Activated T-helper 17 cell treated with anti-CD3 and anti-CD28 coated beads, Interleukin-2, amount 50 U/mL, for 72 hours (primary cell): ENCODE measurements at places on chromosomes 1 and 21. TPM values are rescaled to one million over a fixed set of nuclear protein-coding genes. Genes with fewer than 3 reads are reported as not detected.
A peak's percentile ranks its signal among the peaks of the same experiment; 100 is the strongest.

GRCh38 chr1:221727146-221728036 lies 14.5 kb downstream of the DUSP10 start:
- ATAC-seq: peak; percentile 41

DNA sequence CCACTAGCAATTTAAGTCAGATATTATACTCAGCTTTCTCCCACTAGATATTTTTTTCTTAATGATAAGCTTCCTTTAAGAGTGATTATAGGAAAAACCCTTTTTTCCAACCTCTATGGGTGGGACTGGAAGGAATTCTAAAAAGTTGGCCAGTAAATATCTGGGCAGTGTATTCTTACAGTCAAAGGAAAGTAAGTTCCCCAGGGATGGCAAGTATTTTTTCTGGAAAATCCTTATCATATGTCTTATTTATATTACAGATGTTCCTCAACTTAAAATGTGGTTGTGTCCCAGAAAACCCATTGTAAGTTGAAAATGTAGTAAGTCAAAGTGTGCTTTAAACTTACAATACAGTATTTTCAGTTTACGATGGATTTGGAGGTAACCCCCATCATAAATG lies 29.2 kb downstream of the CMPK1 start:
- ATAC-seq: no peak

DNA sequence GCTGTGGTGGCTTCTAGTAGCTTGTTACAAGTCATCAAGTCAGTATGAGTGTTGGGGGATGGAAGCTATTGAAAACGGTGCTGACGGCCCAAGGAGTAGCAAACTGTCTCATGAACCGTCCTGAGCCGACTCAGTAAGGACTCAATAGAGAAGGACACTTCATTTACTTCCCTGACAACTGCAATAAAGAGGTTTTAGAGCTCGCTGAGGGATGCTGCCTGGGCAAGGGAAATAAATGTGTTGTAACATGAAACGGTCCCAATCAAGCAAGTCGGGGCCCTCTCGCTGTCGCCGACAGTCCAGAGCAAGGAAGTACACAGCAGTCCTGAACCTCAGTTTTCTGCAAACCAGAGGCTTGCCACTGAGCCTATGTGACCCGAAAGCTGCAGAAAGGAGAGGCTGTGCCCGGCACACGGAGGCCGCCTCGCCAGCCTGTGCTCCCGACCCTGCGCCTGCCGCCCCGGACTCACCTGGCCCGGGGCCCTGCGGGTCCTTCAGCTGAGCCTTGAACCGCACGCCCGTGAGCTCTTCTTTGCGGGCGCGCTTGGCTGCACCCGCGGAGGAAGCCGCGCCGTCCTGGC lies 423 bp downstream of the URB1 start:
- ATAC-seq: peak; percentile 28

CD1B gene
- total RNA-seq: not detected

TPTE gene
- not detected for total RNA-seq

PIGC gene
- total RNA-seq: 11.3 TPM

DNA sequence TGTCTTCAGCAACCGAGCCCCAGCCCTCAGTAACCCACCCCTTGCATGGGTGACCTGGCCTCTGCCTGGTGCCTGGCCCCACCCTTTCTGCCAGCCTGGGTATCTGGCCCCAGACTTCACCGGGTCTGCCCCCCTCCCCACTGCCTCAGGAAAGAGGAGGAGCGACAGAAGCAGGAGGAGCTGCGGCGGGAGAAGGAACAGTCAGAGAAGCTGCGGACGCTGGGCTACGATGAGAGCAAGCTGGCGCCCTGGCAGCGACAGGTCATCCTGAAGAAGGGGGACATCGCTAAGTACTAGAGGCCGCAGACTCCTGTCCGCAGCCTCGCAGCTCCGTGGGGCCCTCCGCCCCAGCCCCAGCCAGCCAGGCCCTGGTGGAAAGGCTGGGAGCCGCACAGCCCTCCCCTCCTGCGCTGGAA lies 6.1 kb downstream of the TNFRSF25 start:
- peak; percentile 50 for ATAC-seq

DNA sequence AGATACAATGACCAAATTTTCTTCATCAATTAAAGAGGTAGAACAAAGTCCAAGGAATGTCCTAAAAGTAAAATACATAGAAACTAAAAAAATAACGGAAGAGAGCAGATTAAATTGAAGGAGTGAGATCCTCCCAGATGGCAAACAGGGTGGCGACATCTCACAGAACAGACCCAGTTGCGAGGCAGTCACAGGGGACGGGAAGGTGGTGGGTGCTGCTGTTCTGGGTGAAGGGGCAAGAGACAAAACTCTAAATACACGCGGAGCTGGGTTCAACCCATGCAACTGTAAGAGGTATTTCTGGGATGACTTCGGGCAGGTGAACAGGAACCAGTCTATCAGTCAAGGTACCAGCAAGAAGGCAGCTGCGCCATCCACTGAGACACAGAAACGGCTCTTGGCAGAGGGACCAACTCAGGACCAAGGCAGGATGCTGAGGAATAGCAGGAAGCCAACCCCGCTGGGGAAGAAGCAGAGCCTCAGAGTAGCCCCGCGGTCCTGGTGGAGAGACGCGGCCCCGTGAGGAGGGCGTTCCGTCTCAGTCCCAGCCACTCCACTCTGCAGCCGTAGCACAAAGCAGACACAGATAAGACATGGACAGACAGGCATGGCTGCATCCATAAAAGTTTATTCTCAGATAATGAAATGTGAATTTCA lies 32.2 kb downstream of the WDR4 start:
- no peak for ATAC-seq

DNA sequence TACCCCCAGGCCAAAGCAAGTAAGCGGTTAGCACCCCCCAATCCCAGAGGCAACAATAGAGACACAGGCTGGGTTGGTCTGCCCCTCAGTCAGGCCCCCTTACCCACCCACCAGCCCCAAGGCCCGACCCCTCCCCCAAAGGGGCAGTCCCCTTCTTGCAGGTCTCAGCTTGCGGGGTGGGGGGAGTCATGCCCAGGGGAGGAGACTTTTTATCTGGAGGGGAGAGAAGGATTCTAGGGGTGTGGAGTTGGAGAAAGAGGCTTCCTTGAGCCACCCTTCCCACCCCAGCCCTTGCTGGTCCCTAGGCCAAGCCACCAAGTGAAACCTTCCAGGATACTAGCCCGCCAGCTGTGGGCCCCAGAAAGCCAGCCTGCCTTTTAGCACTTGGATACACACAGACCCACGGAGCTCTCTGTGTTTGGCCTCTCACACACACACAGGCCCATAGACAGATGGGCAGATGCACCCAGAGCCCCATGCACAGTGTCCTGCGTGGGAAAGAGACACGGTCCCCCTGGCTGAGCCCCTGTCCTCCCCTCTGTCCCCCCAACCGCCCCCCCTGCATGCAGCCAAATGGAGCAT lies 7.1 kb downstream of the TMEM54 start:
- ATAC-seq: no peak

ARTN gene
- total RNA-seq: not detected

GRCh38 chr1:204894606-204895005 lies 23.9 kb downstream of the NFASC start:
- no peak for ATAC-seq

DNA sequence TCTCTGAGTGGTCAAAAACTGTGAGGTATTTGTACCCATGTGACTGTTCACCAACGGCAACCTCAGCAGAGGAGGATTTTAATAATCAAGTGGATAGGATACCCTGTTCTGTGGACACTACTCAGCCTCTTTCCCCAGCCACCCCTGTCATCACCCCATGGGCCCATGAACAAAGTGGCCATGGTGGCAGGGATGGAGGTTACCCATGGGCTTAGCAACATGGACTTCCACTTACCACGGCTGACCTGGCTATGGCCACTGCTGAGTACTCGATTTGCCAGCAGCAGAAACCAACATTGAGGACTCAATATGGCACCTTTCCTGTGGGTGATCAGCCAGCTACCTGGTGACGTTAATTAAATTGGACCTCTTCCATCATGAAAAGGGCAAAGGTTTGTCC lies 1782.7 kb downstream of the PLA2G4A start:
- ATAC-seq: no peak

GRCh38 chr1:110525249-110525595 lies 6.2 kb upstream of the KCNA10 start:
- no peak for ATAC-seq

RGS13 gene
- not detected for total RNA-seq

DNA sequence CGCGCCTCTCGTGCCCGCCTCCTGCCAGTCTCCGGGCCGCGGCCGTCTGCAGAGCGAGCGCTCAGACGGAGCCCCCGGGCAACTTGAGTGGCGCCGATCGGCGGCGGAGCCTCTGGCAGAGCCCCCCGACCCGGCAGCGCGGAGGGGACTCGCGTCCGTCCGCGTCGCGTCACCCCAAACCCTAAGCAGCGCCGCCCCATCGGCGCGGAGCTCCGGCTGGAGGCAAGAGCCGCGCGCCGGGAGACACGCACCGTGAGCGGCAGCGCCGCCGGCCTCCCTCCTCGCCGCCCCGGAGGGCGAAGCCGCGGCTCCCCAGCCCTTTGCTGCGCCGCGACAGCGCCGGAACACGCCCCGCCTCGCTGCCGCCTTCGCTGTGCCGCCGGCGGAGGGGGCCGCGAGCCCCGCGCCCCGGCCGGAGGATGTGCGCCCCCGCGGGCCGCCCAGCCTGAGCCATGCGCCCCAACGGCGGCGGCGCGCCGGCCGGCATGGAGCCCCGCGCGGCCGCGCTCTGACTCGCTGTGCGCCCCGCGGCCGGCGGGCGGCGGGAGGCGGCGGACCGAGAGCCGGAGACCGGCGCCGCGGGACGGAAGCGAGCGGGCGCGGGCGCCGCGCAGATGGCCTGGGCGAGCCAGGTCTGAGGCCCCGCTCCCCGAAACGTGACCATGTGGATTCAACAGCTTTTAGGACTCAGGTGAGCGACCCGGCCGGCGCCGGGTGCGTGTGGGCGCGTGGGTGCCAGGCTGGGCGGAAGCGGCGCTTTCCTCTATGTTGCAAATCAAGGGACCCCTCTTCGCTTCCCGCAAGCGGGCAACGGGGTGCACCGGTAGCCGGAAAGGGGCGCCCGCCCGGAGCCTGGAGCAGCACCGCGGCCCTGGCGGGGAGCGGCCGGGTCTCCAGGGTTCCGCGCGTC lies 610 bp downstream of the AJAP1 start:
- ATAC-seq: no peak

KIFAP3 gene
- total RNA-seq: 26.4 TPM

PPIH gene
- total RNA-seq: 101 TPM

- ATAC-seq: no peak
Observed at GRCh38 chr1:98908980-98909379, 95.7 kb downstream of the PLPPR5 start.

TMCO4 gene
- total RNA-seq: 8.9 TPM

DNA sequence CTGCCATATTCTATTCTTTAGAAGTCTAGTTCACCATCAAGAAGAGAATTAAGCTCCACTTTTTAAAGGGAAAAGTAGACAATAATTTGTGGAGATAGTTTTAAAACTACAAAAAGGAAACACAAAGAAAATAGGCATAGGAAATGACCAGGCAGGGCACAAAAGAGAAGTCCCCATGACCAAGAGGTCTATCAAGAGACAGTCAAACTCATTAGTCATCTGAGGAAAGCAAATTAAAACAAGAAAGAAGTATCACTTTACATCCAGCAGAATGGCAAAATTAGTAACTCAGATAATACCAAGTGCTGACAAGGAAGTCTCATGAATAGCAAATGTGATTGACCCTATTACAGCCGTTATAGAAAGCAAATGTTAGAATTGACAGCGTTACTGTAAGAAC lies 243.7 kb upstream of the SNX7 start:
- no peak for ATAC-seq

- no peak for ATAC-seq
Observed at GRCh38 chr1:65119951-65120350, 28.1 kb upstream of the AK4 start.

DNA sequence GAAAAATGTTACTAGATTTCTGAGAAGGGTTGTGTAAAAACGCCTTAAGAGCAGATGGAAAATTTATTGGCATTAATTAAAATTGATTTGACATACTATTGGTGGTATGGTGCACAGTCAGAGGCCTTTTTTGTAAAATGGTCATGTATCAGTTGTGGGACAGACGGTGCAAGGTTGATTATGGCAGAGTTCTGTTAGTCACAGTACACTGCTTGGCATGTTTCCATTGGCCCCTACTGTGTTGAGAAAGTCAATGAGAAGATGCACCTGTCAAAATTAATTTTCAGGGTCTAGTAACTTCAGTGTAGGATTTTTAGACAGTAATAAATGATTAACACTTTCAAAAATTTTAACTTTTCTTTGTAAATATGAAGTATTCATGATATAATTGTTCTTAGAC lies 4.4 kb downstream of the B3GALT2 start:
- peak; percentile 27 for ATAC-seq

OR2L5 gene
- total RNA-seq: not detected

DNA sequence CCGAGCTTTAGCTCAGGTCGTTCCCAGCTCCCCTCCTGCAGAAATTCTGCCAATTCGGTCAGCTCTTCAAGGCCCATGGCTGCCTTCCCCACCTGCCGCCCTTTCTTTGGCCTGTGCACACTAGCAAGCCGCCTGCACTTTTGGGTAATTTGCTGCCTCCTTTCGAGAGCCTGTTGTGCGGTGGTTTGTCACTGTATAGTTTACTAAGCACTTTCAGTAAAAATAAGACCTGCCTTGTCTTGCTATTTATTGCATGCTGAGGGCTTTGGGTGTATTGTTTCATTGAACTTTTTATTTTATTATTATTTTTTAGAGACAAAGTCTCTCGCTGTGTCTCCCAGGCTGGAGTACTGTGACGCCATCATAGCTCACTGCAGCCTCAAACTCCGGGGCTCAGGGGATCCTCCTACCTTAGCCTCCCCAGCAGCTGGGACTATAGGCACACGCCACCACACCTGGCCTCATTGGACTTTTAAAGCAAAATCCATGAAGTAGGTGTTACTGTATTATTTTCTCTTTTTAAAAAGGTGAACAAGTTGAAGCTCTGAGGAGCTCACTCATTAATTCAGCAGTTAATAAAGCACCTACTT lies 1.1 kb upstream of the FABP3 start:
- peak; percentile 39 for ATAC-seq

DNA sequence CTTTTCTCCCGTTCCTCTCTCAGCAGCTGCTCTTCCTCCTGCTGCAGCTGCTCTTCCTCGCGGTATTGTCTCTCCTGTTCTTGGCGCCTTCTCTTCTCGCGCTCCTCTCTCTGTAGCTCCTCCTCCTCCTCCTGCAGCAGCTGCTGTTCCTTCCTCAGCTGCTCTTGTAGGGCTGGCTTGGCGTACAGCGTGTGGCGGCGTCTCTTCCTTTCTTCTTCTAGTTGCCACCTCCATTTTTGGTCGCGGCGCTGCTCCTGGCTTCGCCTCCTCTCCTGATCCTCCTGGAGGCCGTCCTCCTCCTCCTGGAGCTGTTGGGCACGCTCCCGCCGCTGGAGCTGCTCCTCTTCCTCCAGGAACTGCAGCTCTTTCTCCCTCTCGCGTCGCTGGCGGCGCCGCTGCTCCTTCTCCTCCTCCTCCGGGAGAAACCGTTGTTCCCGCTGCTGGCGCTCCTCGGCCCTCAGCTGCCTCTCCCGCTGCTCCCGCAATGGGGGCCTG lies 4.8 kb downstream of the TCHH start:
- ATAC-seq: peak; percentile 75
